Muscle of leg (tissue), 16 donors: ENCODE measurements at places on chromosomes 5 and 9. TPM values are rescaled to one million over a fixed set of nuclear protein-coding genes. Genes with fewer than 3 reads are reported as not detected.
A peak's percentile ranks its signal among the peaks of the same experiment; 100 is the strongest.

DNA sequence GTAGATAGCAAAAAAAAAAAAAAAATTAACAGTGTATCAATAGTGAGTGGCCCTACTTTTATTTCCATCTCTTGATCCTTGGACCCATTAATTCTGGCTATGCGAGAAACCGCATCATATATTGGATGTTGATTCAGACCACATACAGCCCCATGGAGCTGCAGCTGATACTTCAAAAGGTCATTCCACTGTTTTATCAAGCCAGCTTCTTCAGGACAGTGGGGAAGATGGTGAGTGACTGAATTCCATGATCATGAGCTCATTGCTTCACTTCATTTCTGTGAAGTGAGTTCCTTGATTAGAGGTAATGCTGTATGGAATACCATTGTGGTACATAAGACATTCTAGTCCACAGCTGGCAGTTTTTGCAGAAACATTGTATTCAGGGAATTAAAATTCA lies 222.9 kb upstream of the MEF2C start:
- DNase-seq: no peak

Gene LHX3
- not detected for polyA plus RNA-seq

DNA sequence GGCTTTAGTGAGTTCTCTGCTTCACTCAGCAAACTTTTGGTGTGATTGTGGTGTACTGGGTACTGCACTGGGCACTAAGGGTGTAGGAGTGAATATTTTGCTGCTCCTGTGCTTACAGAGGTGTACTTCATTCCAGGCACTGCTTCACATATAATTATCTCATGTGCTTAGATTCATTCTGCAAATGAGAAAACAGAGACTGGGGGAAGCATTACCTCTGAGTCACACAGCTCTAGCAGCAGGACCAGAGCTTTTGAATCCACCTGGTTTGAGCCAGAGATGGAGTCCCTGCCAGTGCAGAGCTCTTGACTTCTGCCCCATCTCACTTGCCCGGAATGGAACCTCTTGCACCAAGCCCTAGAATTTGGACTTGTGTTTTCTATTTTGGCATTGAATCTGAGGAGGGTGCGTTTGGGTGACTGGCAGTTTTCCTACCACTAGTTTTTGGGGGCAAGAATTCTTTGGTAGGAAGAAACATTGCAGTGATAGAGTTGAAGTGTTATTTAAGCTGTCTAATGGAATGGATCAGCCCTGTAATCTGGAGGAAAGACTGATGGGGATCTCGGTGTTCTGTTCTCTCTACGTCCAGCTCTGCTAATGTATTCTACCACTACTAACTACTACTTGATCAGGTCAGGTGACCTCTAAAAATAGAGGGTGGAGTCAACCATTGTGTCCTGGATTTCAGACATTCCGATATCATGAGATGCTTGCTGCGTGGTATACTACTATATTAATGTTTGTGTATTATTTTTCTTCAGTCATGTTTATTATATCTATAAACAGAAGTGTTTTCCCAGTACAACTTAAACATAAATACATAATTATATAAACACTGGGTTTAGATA lies 2.5 kb downstream of the ARHGAP26 start:
- DNase-seq: no peak

Gene RALGPS1
- 8.2 TPM for polyA plus RNA-seq

Gene PCA3
- polyA plus RNA-seq: 0.72 TPM

- DNase-seq: no peak
Measured at GRCh38 chr5:80867233-80867632, 92.9 kb upstream of the RASGRF2 start.

Gene PCDHGA9
- 3.7 TPM for polyA plus RNA-seq

DNA sequence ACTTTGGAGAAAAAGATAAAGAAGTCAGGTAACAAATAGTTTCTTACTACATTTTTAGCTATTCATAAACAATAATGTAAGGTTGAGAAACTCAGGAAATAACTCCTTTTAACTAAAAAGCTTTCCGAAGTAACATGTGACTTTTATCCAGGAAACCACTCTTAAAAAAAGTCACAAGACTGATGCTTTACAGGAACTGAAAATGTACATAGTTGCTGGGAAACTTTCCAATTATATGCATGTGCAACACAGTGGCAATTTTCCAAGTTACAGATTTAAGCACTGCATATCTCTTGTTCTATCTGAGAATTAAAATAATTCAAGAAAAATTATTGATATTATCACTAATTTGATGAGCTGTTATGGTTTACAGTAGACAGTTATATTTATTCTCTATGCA lies 105.2 kb downstream of the CDH10 start:
- DNase-seq: peak; percentile 88

DNA sequence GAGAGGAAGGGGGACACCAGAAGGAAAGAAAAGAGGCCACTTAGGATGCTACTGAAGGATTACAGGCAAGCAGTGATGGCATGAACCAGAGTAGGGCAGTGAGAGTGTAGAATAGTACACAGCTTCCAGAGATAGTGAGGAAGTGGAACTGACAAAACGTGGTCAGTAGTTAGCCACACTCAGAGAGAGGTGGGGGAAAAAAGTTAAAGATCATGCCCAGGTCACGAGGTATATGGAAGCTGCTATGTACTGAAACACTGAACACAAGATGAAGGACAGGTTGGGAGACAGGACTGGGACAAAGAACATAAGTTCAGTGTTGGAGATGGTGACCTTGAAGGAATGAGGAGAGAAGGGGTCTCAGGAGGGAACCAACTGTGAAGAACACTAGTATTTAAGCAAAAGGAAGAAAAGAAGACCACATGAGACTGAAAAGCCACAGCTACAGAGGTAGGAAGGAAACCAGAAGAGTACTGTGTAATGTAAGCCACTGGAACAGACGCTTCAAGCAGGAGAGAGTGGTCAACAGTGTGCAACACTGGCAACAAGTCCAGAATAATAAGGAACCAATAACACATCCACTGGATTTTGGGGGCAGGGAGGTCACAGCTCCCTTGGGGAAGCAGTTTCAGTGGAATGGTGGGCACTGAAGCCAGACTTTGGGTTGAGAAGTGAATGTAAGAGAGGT lies 45.5 kb downstream of the ELL2 start:
- DNase-seq: no peak

Gene CHSY3
- 4.9 TPM for polyA plus RNA-seq

Gene ACER2
- 1.1 TPM for polyA plus RNA-seq

Gene GABRG2
- polyA plus RNA-seq: 0.04 TPM

DNA sequence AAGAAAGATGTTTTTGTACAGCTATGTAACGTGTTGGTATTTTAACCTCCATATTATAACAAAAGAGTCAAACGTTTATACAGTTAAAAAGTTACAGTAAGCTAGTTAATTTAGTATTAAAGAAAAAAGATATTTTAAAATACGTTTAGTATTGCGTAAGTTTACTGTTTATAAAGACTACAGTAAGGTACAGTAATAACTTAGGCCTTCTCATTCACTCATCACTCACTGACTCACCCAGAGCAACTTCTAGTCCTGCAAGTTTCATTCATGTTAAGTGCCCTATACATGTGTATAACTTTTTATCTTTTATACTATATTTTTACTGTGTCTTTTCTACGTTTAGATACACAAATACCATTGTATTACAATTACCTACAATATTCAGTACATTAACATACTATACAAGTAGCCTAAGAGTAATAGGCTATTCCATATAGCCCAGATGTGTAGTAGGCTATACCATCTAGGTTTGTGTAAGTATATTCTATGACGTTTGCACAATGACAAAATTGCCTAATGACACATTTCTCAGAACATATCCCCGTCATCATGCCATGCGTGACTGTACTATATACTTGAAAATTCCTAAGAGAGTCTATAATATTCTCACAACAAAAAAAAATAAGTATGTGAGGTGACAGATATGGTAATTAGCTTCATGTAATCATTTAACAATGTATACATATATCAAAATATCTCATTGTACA lies 33.8 kb downstream of the ERP44 start:
- DNase-seq: no peak

Gene CNTFR
- 53.5 TPM for polyA plus RNA-seq

DNA sequence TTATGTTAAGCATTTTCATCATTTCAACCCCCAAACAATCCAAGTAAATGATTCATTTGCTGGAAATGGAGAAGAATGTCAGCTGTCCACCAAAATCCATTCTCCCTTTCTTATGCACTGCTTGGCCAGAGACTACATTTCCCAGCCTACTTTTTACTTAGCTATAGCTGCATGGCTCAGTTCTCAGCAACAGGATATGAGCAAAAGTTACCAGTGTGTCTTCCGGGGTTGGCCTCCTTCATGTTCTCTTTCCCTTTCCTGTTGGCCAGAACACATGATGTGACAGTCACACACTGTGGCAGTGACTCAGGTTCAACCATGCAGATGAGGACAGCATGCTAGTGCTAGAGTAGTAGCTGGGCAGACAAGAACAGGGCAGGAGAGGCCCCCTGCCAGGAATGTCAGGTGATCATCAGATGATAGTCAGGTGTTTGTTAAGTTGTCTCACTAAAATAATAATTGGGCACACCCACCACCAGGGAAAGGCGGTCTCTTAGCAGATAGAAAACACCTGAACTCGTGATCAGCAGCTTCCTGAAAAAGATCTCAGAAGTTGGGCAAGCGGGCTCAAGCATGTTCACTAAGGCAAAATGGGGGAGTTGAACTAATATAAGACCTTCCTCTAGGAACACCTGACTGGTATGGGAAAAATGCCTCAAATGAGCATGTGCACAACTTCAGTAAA lies 12.2 kb downstream of the GPR150 start:
- no peak for DNase-seq

Gene OTP
- not detected for polyA plus RNA-seq

DNA sequence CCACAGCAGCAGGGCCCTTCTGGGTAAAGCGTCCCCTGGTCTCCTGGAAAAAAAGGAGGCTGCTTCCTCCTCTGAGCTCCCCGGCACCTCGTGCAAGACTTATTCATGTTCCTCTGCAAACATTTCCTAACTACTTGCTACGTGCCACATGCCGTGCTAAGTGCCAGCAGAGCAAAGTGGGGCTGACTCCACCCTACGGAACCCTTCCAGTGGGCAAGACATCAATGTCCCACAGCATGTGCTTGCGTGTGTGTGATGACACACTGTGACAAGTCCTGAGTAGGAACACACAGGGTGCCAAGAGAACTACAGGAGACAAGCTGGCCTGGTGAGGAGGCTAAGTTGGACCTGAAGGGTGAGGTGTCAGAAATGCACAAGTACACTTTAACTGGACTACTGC lies 57.4 kb downstream of the SEMA4D start:
- DNase-seq: peak; percentile 40

GRCh38 chr5:45038366-45038987 lies 229.7 kb downstream of the MRPS30 start:
- peak; percentile 29 for DNase-seq

Gene VDAC1
- 216 TPM for polyA plus RNA-seq

Gene UNC13B
- polyA plus RNA-seq: 15.5 TPM

Gene NFX1
- 26.4 TPM for polyA plus RNA-seq

DNA sequence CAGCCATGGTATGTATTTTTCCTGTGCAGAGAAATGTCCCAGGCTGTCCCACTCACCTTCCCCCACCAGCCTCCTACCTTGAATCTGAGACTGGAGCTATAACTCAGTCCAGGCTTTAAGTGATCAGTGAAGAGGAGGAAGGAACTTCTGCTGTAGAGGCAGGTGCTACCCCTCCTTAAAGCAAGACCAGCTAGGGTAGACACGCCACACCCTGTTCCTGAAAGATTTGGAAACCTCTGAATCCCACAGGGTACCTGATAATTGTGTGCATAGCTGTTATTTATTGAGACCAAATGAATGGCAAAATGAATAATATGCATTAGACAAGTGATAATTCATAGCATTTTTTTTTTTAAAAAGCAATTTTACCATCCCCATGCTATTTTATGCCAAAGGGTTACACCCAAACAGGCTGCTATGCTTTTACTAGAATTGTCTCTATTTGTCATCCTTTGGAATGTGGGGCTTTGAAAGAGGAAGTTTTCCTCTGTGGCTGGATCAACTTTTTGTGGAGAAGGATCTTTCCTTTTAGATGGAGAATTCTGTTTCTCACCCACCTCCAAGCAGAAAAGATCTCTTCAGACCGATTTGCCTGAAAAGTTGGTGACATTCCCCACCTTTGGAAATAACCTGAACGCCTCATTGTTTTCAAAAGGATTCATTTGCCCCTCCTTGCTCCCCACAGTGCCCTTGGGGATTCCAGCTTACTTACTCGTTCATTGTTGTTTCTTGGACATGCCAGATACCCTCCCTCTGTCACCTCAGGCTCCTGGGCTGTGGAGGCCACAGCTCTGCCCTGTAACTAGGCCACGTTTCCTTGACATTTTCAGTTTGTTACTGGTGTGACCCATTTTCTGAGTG lies 248.7 kb downstream of the NR3C1 start:
- DNase-seq: peak; percentile 58
